Upper lobe of left lung (tissue), 6 donors: ENCODE measurements at places on chromosomes 1 and 21. TPM values are rescaled to one million over a fixed set of nuclear protein-coding genes. Genes with fewer than 3 reads are reported as not detected.
A peak's percentile ranks its signal among the peaks of the same experiment; 100 is the strongest.

STK40 gene
- 70.2 TPM for total RNA-seq

CHODL gene
- total RNA-seq = not detected

- no peaks in the 10 kb centered on the region for H3K27me3 ChIP-seq
- peak overlapping the region; percentile 89 for H3K27ac ChIP-seq
- H3K4me3 ChIP-seq = peak overlapping the region; percentile 24
- H3K4me1 ChIP-seq = peaks cover 8% of the 10 kb centered on the region
- H3K36me3 ChIP-seq = no peaks in the 10 kb centered on the region
These were observed 829 bp downstream of the KCNE1 start for GRCh38 chr21:34511181-34511580.

GRCh38 chr1:168408884-168409283, 128.2 kb downstream of the TBX19 start:
- H3K36me3 ChIP-seq = no peaks in the 10 kb centered on the region
- no peaks in the 10 kb centered on the region for H3K4me1 ChIP-seq
- no peaks in the 10 kb centered on the region for H3K27me3 ChIP-seq

DNA sequence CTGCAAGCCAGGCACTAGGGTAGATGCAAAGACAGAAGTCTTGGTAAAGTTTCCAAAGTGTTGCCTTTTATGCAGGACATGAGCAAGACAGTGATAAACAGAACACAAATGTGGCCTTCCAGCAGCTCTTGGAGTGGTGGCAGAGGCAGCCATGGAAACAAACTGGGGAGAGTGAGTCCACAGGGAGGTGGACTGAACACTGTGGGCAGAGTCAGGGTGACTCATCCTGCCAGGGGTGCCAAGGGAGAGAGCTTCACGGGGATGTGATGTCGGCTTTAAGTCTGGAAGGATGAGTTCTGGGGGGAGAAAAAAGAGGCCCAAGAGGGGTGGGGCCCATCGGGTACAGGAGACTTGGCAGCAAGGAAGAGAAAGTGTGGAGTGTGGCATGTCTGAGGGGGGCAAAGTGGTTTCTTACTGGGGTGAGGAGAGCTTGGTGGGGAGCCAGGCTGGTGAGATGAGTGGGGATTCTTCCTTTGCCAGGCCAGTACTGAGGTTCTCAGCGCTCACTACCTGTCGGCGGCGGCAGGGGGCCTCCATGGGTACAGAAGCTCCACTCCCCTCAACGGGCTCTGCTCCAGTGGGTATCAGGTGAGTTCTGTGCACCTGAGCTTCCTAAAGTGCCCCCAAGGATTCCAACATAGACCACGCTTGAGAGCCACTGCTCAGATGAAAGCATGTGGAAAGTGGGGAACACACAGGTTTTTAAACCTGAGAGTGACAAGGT, 41.8 kb downstream of the KIAA0040 start:
- no peak overlapping the region for H3K4me3 ChIP-seq
- H3K36me3 ChIP-seq = no peaks in the 10 kb centered on the region
- H3K4me1 ChIP-seq = peaks cover 5% of the 10 kb centered on the region
- peak; percentile 41 for DNase-seq
- no peak overlapping the region for H3K27ac ChIP-seq

- no peak for DNase-seq
- no peak overlapping the region for H3K4me3 ChIP-seq
- no peaks in the 10 kb centered on the region for H3K27me3 ChIP-seq
- H3K36me3 ChIP-seq = no peaks in the 10 kb centered on the region
- no peaks in the 10 kb centered on the region for H3K4me1 ChIP-seq
These were observed 136.1 kb downstream of the GPATCH2 start for GRCh38 chr1:217494767-217495166.

GRCh38 chr1:41765152-41765551, 153.6 kb downstream of the HIVEP3 start:
- H3K36me3 ChIP-seq = no peaks in the 10 kb centered on the region
- H3K27me3 ChIP-seq = no peaks in the 10 kb centered on the region
- H3K4me3 ChIP-seq = no peak overlapping the region
- no peak overlapping the region for H3K27ac ChIP-seq
- DNase-seq = no peak

HLX gene
- total RNA-seq = 23.0 TPM

GRCh38 chr1:228935198-228935663, 200.0 kb downstream of the RHOU start:
- no peak for DNase-seq
- no peak overlapping the region for H3K27ac ChIP-seq
- H3K4me1 ChIP-seq = peaks cover 37% of the 10 kb centered on the region
- H3K36me3 ChIP-seq = no peaks in the 10 kb centered on the region
- no peak overlapping the region for H3K4me3 ChIP-seq
- H3K27me3 ChIP-seq = no peaks in the 10 kb centered on the region

- peaks cover 3% of the 10 kb centered on the region for H3K27me3 ChIP-seq
- H3K27ac ChIP-seq = peak overlapping the region; percentile 64
- H3K36me3 ChIP-seq = no peaks in the 10 kb centered on the region
These were observed 1.8 kb downstream of the ALPL start for GRCh38 chr1:21510885-21511578.

GRCh38 chr1:220335668-220336067, 63.4 kb upstream of the RAB3GAP2 start:
- H3K27ac ChIP-seq = no peak overlapping the region
- no peak overlapping the region for H3K4me3 ChIP-seq
- no peaks in the 10 kb centered on the region for H3K36me3 ChIP-seq
- no peak for DNase-seq
- no peaks in the 10 kb centered on the region for H3K4me1 ChIP-seq

MXRA8 gene
- 23.9 TPM for total RNA-seq

DNA sequence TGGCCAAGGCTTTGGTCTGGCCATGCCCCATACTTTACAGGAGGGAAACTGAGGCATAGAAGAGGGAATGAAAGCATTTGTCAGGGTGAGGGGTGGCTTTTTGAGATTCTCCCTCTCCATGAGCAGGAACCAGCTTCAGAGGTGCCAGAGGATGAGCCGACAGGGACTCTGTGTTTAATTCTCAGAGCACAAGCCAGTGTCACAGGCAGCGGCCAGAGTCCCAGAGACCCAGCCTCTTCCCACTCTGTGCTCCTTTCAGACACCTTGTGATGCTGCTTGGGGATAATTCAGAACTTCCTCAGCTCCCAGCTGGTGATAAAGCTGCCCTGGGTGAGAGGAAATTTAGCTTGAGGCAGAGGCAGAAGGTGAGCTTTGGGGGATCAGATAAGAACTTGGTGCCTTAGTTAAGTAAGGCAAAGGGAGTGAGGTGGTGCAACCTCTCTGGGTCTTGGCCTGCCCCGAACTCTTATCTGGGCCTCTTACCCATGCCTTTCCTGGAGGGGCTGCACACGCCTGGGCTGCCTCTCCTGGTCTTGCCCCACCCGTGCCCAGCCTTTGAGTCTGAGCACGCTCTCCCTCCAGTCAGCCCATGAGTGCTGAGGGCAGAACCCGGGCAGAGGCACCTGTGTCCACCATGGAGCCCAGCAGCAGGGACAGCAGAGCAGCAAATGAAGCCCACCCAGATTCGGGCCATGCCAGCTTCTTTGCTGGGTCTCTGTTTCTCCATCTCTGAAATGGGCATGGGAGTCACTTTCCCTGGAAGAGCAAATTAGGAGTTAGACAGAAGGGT, 175.6 kb upstream of the C1orf174 start:
- H3K4me3 ChIP-seq = no peak overlapping the region
- peak; percentile 3 for DNase-seq
- no peaks in the 10 kb centered on the region for H3K27me3 ChIP-seq
- H3K4me1 ChIP-seq = no peaks in the 10 kb centered on the region
- H3K27ac ChIP-seq = no peak overlapping the region

GUCA2B gene
- total RNA-seq = not detected

- H3K4me1 ChIP-seq = no peaks in the 10 kb centered on the region
- no peaks in the 10 kb centered on the region for H3K27me3 ChIP-seq
- DNase-seq = no peak
- H3K36me3 ChIP-seq = no peaks in the 10 kb centered on the region
- H3K4me3 ChIP-seq = no peak overlapping the region
These were observed 100.4 kb downstream of the BRINP3 start for GRCh38 chr1:190377294-190377693.

- no peak overlapping the region for H3K4me3 ChIP-seq
- peak overlapping the region; percentile 43 for H3K27ac ChIP-seq
- H3K27me3 ChIP-seq = no peaks in the 10 kb centered on the region
- H3K4me1 ChIP-seq = peaks cover 7% of the 10 kb centered on the region
- no peak for DNase-seq
These were observed 35.3 kb downstream of the VWA5B1 start for GRCh38 chr1:20325844-20326420.

CYP2J2 gene
- 1.8 TPM for total RNA-seq

THEM5 gene
- not detected for total RNA-seq

APH1A gene
- 73.7 TPM for total RNA-seq

FCRLA gene
- not detected for total RNA-seq

- DNase-seq = no peak
- H3K4me1 ChIP-seq = peaks cover 27% of the 10 kb centered on the region
- H3K36me3 ChIP-seq = no peaks in the 10 kb centered on the region
- H3K4me3 ChIP-seq = no peak overlapping the region
These were observed 23.8 kb upstream of the ECE1 start for GRCh38 chr1:21313886-21314721.

IQGAP3 gene
- total RNA-seq = 1.1 TPM

- H3K4me3 ChIP-seq = no peak overlapping the region
- H3K27ac ChIP-seq = no peak overlapping the region
- no peaks in the 10 kb centered on the region for H3K27me3 ChIP-seq
- H3K4me1 ChIP-seq = no peaks in the 10 kb centered on the region
- H3K36me3 ChIP-seq = no peaks in the 10 kb centered on the region
These were observed 37.4 kb downstream of the FCER1A start for GRCh38 chr1:159339536-159339935.

- H3K4me1 ChIP-seq = no peaks in the 10 kb centered on the region
- no peak for DNase-seq
- no peak overlapping the region for H3K4me3 ChIP-seq
- no peaks in the 10 kb centered on the region for H3K27me3 ChIP-seq
These were observed 372.6 kb upstream of the LRRC7 start for GRCh38 chr1:69195136-69195535.

DNA sequence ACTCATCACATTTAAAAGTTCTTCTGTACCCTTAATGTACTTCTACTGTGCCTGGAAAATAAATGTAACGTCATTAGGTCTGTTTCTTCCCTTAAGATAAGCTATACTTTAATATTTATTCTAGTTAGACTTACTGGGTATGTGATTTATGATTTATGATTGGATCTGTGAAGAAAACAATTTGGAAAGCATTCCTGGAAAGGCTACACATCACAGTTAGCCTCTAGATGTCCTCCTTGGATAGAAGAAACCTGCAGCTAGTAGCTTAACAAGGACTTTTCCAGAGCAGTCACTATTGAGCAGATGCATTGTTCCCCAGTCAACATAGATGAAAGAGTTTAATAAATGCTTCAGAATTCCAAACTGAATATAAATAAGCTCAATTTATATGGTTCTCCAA, 22.2 kb upstream of the ABL2 start:
- H3K4me3 ChIP-seq = no peak overlapping the region
- no peak overlapping the region for H3K27ac ChIP-seq
- H3K36me3 ChIP-seq = no peaks in the 10 kb centered on the region

GRCh38 chr1:147892731-147893214, 9.8 kb upstream of the GJA8 start:
- DNase-seq = no peak
- no peaks in the 10 kb centered on the region for H3K27me3 ChIP-seq
- no peak overlapping the region for H3K27ac ChIP-seq
- H3K36me3 ChIP-seq = no peaks in the 10 kb centered on the region
- H3K4me1 ChIP-seq = peaks cover 8% of the 10 kb centered on the region
